ENCODE measurements at places on chromosomes 11 and 22. TPM values are rescaled to one million over a fixed set of nuclear protein-coding genes. Genes with fewer than 3 reads are reported as not detected.
A peak's percentile ranks its signal among the peaks of the same experiment; 100 is the strongest.

GRCh38 chr11:67500831-67501715, 4.1 kb downstream of the PITPNM1 start:
- DNase-seq = no peak

GRCh38 chr11:19988598-19988997, 171.7 kb downstream of the DBX1 start:
- peak; percentile 78 for DNase-seq

The APLNR gene
- 9.8 TPM for total RNA-seq

The RIMBP3B gene
- total RNA-seq = 1.9 TPM

DNA sequence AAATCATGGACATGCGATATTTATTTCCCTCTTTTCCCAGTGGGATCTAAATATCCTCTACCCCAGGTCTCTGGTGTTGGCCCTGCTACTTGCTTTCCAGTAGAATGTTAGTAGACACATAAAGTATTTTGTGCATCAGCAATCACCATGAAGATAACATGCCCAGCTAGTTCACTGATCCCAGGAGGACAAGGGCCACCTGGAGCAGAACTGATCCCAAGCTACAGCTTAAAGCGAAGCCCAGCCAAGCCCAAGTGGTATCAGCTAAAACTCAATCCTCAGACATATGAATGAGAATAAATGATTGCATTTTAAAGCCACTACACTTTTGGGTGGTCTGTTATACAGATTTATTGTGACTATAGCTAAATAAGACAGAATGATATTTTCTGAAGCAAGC, 516.2 kb downstream of the INSC start:
- no peak for DNase-seq

The OR8A1 gene
- total RNA-seq = not detected

DNA sequence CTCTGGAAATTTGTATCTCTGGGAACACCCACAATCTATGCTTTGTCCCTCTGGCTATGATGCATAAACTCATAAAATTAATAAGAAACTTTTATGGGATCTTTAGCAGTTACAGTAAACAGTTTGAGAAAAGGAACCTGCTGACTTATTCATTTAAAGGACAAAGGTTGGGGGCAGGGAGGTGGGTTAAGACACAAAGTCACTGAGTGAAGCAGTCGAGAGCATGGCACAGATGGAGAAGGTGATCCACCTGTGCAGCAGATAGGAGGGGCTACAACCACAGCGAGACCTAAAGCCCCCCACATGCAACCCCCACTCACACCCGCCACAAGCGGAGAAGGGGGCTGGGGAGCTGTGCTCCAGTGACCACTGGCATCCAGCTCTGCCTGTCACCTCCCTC, 45.0 kb downstream of the SMCO4 start:
- no peak for DNase-seq

DNA sequence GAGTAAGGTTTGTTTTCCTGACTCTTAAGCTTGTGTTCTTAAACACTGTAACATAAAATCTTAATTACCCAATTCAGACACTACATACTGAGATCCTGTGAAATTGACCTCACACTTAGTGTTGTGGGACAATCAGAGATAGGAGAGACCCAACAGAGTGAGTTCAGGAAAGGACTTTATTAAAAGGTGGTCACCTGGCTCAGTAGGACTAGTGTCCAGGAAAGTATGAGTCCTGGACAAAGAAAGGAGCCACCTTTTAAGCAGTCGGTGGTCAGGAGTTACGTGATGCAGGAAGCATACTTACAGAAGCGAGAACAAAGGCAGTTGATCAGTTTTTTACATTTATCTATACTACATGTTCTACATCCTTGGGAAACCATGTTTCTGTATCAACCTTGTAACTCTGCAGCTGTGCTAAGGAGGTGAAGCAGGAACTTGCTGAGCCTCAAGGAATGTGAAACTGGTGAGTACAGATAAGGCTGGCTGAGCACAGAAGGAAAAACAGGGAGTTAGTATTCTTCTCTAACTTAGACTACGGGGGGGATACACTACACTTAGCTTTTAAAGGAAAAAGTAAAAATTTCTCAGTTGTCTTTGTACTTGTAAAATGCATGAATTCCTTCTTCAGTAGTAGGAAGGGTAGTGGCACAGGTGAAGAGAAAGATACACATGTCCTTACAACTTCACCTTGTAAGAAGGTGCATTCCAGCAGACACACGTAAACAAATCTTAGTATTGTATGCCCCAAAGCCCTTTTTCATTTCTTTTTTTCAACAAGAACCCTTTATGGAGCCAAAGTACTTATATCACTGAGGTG, 15.1 kb downstream of the OR51E1 start:
- DNase-seq = peak; percentile 13

GRCh38 chr11:79046366-79046765, 394.5 kb downstream of the TENM4 start:
- no peak for DNase-seq

The VSIG2 gene
- not detected for total RNA-seq

GRCh38 chr22:45270095-45271020, 14.4 kb upstream of the UPK3A start:
- no peak for DNase-seq

GRCh38 chr22:20523086-20523983, 15.9 kb downstream of the MED15 start:
- no peak for DNase-seq

- no peak for DNase-seq
Measured at GRCh38 chr11:113488931-113489351, 13.7 kb upstream of the DRD2 start.

The FAM180B gene
- not detected for total RNA-seq

DNA sequence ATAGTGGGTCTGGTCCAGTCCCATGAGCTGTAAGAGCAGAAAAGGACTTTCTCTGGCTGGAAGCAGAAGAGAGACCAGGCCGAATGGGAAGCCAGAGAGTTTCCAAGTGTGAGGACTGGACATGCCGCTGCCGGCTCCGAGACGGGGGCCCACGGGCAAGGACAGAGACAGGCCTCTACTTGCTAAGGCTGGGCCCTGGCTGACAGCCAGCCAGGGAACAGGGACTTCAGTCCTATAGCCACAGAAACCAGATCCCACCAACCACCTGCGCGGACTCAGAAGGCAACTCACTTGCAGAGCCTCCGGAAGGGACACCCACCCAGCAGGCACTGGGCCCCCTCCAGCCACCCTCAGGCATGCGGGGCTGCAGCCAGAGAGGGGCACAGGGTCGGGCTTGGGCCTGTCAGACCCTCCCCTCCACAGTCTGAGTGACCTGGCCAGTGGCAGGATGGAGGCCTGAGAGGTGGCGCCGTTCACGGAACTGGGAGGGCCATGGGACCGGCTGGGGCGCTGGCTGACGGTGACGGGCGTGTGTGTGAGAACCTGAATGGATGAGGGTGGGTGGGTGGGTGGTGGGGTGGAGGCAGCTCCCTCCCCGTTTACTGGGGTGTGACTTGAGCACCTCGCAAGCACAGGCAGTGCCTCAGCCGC, 47.8 kb upstream of the A4GALT start:
- no peak for DNase-seq

- peak; percentile 46 for DNase-seq
Measured at GRCh38 chr11:16891964-16892363, 122.2 kb downstream of the PLEKHA7 start.

The YPEL1 gene
- total RNA-seq = 12.2 TPM

- no peak for DNase-seq
Measured at GRCh38 chr11:77199137-77199745, 71.2 kb downstream of the MYO7A start.

GRCh38 chr11:113073290-113073953, 112.2 kb downstream of the NCAM1 start:
- no peak for DNase-seq

DNA sequence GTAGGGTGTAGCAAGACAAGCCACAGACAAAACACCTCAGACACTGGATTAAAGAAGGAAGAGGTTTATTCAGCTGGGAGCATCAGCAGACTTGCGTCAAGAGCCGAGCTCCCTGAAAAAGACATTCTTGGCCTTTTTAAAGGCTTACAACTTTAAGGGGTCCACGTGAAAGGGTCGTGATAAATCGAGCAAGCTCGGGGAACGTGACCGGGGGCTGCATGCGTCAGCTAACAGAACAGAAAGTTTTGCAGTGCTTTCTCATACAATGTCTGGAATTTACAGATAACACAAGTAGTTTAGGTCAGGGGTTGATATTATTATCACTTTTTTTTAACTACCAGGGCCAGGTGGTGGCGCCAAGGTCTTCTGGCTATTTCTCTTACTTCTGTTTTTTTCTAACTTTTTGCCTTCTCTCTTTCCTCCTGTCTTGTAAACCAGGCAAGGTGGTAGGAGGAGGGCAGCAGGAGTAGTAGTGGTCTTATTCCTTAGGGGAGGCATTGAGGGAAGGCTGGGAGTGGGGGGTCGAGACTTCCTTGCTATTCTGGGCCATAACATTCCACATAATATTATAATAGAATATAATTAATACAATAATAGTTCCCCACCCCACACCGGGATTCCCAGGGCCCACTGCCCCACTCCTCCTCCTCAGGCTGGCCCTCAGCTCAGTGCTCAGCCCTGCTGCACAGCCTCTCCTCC, 587 bp upstream of the ALDH3B1 start:
- DNase-seq = peak; percentile 61

DNA sequence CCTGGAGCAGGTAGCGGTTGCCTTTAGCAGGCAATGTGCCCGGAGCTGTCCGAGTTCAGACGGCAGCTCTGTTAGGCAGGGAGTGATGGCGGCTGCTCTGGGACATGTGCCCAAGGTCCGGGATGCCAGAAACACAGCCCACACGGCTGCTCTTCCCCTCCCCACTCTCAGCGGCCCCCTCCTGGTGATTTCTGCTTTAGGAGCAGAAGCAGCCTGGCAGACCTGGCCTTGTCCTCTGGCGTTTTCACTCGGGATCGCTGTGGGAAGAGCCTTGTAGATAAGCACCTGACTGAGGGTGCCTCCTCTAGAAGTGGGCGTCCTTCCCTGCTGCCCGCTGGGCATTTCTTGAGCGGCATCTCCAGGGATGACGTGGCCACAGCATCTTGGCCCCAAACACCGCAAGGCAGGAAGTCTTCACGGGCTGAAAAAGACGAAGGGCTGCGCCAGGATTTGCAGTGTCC, 392.2 kb downstream of the TBC1D22A start:
- DNase-seq = peak; percentile 79

The YAP1 gene
- 277 TPM for total RNA-seq

DNA sequence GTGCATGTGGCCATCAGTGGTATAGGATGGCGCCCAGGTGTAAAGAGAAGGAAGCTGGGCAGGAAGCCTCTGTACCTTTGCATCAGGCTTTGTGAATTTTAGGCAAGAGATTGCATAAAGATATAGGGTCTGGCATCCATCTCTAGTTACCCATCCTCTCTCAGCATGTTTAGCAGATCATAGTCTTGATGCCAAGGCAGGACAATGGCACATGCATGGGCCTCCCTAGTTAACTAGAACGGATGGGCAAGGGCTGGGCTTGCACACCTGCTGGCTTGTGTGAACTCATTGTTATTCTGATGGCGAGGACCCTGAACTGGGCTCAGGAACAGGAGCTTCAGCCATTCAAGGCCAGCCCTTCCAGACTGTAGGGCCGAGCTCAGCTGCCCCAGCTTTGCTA, 229.2 kb upstream of the NCAM1 start:
- no peak for DNase-seq

The GP1BB gene
- total RNA-seq = 89.4 TPM

- no peak for DNase-seq
Measured at GRCh38 chr22:50524676-50525103, 708 bp downstream of the SCO2 start.

The KCNA4 gene
- 1.4 TPM for total RNA-seq

GRCh38 chr11:95557376-95557775, 232.2 kb downstream of the FAM76B start:
- no peak for DNase-seq

The INS gene
- not detected for total RNA-seq

GRCh38 chr11:85941380-85941973, 86.3 kb downstream of the CCDC83 start:
- peak; percentile 86 for DNase-seq

GRCh38 chr11:126391286-126391954, 35.9 kb downstream of the ST3GAL4 start:
- DNase-seq = no peak

GRCh38 chr22:44586999-44587736, 89.1 kb upstream of the RTL6 start:
- peak; percentile 23 for DNase-seq

- no peak for DNase-seq
Measured at GRCh38 chr11:94672636-94673035, 95.5 kb upstream of the AMOTL1 start.

- no peak for DNase-seq
Measured at GRCh38 chr11:91947215-91947820, 277.3 kb upstream of the FAT3 start.

GRCh38 chr11:33879375-33879774, 12.5 kb downstream of the LMO2 start:
- DNase-seq = no peak

DNA sequence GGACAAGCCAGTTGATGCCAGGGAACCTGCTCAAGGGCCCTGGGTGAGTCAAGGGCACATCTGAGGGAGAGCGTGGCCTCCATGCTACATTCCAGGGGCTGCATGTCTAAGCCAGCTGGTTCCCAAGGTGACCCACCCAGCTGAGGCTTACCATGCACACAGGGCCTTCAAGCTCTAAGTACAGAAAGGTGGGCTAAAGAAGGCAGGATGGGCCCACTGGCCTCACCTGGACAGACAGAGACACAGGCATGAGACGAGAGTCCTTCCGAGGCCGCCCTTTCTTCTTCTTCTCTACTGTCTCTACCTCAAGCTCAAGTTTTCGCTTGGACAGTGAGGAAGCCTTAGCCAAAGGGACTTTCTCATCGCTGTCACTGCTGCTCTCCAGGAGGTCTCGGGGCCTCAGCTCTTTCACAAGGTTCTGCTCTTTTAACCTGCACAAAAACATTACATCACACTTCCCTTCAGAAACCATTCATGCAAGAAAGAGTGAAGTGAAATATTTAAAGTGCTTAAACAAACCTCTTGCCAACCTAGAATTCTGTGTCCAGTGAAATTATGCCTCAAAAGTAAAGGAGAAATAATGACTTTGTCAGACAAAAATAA, 69.9 kb downstream of the HIRA start:
- no peak for DNase-seq

GRCh38 chr11:8672346-8672745, 10.1 kb downstream of the TRIM66 start:
- DNase-seq = no peak

The CELSR1 gene
- 37.4 TPM for total RNA-seq

- no peak for DNase-seq
Measured at GRCh38 chr11:97398246-97398645, 1008.4 kb downstream of the JRKL start.

The TRIM48 gene
- total RNA-seq = not detected

DNA sequence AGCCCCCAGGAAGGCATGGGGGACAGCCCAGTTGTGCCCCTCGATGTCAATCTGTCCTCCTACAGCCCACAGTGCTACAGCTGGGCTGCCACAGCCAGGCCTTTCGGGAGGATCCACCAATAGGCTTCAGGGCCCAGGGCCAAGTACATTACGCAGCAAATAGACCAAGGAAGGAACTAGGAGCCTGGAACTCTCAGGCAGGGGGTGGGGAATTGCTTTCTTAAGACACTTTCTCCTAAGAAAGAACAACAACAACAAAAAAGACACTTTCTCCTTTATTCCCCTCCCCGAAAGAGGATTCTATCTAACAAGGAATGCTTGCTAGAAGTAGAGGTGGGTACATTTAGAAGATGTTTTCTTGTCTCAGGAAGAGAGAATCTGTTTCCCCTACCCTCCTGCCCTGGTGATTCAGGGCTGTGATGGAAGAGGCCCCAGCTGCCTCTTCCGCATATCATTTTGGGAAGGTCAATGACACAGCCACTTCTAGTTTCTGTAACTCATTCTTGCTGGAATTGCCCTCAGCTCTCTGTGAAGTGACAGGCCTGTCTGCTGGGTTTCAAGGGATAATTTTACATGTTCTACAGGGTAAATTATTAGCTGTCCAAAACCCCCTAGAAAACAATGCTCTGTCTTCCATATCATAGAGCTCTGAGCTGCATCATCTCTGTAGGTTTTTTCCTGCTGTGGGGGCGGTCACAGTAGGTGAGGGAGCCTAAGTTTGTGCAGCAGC, 6.0 kb upstream of the MALAT1 start:
- no peak for DNase-seq

The LIF gene
- total RNA-seq = 0.39 TPM

Data from cardiac muscle cell (in vitro differentiated cells and primary cell).